Aorta (tissue), 5 donors: ENCODE measurements at places on chromosomes 3 and 15. TPM values are rescaled to one million over a fixed set of nuclear protein-coding genes. Genes with fewer than 3 reads are reported as not detected.

IRAK2 gene
- 7.1 TPM for total RNA-seq

SRGAP3 gene
- 11.7 TPM for total RNA-seq

A4GNT gene
- not detected for total RNA-seq

DNA sequence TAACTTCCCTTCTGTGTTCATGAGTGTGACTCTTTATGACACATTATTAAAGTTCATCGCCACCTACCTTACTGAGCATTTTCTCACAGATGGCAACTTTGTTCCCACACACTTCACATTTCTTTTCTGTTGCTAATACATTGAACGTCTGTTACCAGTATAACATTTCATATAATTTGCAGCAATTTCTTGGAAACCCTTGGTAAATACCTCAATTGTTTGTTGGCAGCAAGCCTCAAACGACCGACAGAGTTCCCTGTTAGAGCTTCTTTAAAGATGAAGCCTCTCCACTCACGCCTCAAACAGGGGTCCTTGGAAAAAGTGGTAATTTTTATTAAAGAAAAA lies 3.2 kb upstream of the CHSY1 start:
- no peaks in the 10 kb centered on the region for H3K36me3 ChIP-seq
- H3K4me1 ChIP-seq: no peaks in the 10 kb centered on the region
- H3K27ac ChIP-seq: no peak overlapping the region
- H3K27me3 ChIP-seq: no peaks in the 10 kb centered on the region
- H3K4me3 ChIP-seq: no peak overlapping the region
- no peak for DNase-seq

TGM5 gene
- total RNA-seq: not detected

DNA sequence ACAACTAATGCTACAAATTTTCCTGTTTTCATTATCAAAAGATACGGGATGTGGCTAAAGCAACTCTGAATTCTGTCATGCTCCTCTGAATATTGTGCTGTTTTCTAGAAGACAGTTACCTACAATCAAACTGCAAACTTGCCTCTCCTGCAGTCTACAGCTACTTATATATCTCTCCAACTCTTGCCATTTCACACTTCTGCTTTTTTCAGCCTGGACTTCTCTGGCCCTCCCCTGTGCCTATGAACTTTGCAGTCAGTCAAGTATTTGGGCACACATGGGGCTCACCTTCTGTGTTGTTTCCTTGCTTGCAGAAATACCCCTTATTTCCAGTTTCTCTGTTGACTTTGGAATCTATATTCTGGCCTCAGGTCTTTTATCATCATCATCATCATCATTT lies 575.6 kb downstream of the GRM7 start:
- H3K4me3 ChIP-seq: no peak overlapping the region
- no peaks in the 10 kb centered on the region for H3K4me1 ChIP-seq
- no peaks in the 10 kb centered on the region for H3K27me3 ChIP-seq
- DNase-seq: no peak

DNA sequence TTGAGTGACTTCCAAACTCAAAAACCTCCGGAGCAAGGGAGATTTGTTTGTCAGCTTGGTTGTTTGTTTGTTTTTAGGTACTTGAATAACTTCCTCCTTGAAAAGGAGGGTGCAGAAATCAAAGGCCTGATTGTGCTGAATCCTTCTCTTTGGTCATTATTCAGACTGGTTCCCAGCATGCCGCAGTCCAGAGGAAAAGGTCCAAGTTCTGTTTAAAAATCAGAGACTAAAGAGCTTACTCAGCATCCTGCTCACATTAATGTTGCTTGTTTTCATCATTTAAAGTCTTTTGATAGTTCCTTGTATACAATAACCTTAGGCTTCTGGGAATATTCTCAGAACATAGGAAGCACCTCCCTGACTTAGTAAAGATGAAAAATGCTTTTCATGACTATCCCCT lies 982 bp upstream of the SCG3 start:
- no peaks in the 10 kb centered on the region for H3K36me3 ChIP-seq
- no peaks in the 10 kb centered on the region for H3K27me3 ChIP-seq
- no peak overlapping the region for H3K4me3 ChIP-seq
- no peak for DNase-seq
- no peak overlapping the region for H3K27ac ChIP-seq
- H3K4me1 ChIP-seq: no peaks in the 10 kb centered on the region

SCAMP5 gene
- 5.8 TPM for total RNA-seq

EXD1 gene
- not detected for total RNA-seq

DNA sequence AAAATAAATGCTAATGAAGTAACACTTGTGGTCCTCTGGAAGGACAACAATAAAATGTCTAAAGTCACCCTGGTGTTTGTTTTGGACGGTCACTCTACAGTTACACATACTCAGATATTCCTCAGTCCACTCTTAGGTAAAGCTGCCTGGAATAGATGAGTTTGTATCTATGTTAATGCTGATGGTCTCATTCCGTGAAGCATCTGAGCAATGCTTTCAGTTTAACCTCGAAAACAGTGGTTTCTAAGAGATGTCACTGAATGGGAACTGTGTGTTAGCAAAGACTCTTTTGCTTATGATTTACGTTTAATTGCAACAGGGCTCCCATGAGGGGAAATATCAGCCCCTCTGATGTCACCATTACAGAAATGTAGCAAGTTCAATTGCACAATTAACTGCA lies 49.1 kb downstream of the FBN1 start:
- H3K27ac ChIP-seq: no peak overlapping the region
- no peaks in the 10 kb centered on the region for H3K36me3 ChIP-seq
- no peak for DNase-seq
- no peaks in the 10 kb centered on the region for H3K27me3 ChIP-seq
- no peak overlapping the region for H3K4me3 ChIP-seq

LRTM1 gene
- total RNA-seq: not detected

TBC1D23 gene
- total RNA-seq: 44.1 TPM

DNA sequence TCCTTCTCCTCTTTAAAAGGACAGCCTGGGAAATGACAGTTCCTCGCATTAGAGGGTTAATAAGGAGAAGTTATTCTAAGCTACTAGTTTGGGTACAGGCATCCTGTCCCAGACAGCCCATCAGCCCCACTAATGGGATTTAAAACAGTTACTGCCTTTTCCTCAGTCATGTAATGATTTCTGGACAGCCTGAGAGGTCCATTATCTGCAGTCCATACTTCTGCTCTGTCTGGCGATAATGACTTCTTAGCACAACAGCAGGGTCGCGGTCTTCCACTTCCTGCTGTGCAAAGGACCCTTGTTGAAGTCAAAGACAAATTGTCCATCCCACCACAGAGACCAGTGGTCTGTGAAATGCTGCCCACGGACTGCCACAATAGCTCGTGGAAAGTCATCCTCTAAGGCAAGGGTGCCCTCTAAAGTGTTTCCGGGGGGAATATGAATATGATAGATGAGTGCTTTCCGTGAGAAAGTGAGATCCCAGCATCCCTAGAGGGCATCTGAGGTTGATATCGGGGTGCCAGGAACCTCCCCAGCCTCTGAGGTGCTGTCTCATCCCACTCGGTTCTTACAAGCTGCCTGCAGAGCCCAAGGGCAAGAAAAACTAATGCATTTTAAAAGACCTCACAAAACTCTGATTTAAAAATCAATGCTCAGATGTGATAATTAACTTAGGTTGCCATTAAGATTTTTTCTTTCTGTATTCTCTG lies 100.7 kb downstream of the SHOX2 start:
- H3K27ac ChIP-seq: no peak overlapping the region
- H3K4me3 ChIP-seq: no peak overlapping the region
- H3K4me1 ChIP-seq: no peaks in the 10 kb centered on the region
- no peaks in the 10 kb centered on the region for H3K36me3 ChIP-seq
- no peak for DNase-seq
- H3K27me3 ChIP-seq: no peaks in the 10 kb centered on the region

- H3K4me3 ChIP-seq: no peak overlapping the region
- H3K4me1 ChIP-seq: no peaks in the 10 kb centered on the region
- no peaks in the 10 kb centered on the region for H3K36me3 ChIP-seq
- DNase-seq: no peak
These were observed 262.8 kb downstream of the LRTM1 start for GRCh38 chr3:54665016-54665600.

GRCh38 chr3:144272680-144273079 lies 301.1 kb downstream of the DIPK2A start:
- H3K4me1 ChIP-seq: no peaks in the 10 kb centered on the region
- no peak for DNase-seq
- no peaks in the 10 kb centered on the region for H3K27me3 ChIP-seq
- H3K27ac ChIP-seq: no peak overlapping the region
- H3K4me3 ChIP-seq: no peak overlapping the region

DNA sequence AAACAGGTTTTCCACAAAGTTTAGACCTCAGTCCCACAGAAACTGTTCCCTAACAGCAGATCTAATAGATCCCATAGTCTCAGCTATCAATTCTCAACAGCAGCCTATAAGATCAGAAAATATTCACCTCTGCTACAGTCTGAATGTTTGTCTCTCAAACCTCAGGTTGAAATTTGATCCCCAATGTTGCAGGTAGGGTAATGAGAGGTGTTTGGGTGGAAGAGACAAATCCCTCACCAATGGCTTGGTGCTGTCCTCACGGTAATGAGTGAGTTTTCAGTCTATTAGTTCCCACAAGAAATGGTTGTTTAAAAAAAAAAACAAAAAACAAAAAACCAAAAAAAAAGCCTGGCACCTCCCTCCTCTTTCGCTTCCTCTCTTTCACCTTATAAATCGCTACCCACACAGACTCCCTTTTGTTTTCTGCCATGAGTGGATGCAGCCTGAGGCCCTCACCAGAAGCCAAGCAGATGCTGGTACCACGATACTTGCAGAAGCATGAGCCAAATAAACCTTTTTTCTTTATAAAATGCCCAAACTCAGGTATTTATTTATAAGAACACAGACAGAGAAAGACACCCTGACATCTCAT lies 14.2 kb downstream of the ZNF280D start:
- no peaks in the 10 kb centered on the region for H3K36me3 ChIP-seq
- no peak for DNase-seq
- no peak overlapping the region for H3K27ac ChIP-seq
- H3K4me3 ChIP-seq: no peak overlapping the region
- peaks cover 2% of the 10 kb centered on the region for H3K4me1 ChIP-seq

- H3K36me3 ChIP-seq: no peaks in the 10 kb centered on the region
- no peak overlapping the region for H3K27ac ChIP-seq
- no peak overlapping the region for H3K4me3 ChIP-seq
- no peaks in the 10 kb centered on the region for H3K27me3 ChIP-seq
- no peaks in the 10 kb centered on the region for H3K4me1 ChIP-seq
These were observed 293.3 kb downstream of the MEX3B start for GRCh38 chr15:81752546-81752942.

DNA sequence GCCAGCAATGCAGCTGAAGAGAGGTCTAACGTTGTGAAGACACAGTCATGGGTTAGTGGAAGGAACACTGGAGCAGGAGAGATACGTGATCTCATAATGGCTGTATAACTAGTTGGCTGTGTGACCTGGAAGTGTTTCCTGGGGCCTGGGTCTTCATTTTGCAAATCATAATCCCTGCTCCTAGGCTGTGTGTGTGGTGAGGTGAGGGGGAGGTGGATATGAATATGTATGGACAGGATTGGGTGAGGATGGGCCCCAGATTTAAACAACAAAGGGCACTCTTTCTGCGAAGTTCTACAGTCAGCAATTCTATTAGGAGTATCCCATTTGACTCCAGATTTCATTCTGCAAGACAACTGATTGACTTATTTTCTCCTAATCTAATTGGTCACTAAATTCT lies 41.3 kb downstream of the ANKRD28 start:
- no peak overlapping the region for H3K4me3 ChIP-seq
- H3K4me1 ChIP-seq: peaks cover 11% of the 10 kb centered on the region
- DNase-seq: no peak
- no peaks in the 10 kb centered on the region for H3K36me3 ChIP-seq
- no peak overlapping the region for H3K27ac ChIP-seq

GRCh38 chr3:55782351-55782750 lies 295.2 kb upstream of the WNT5A start:
- DNase-seq: no peak
- H3K4me1 ChIP-seq: no peaks in the 10 kb centered on the region
- no peaks in the 10 kb centered on the region for H3K36me3 ChIP-seq
- no peaks in the 10 kb centered on the region for H3K27me3 ChIP-seq

LRRC15 gene
- 0.54 TPM for total RNA-seq

DNA sequence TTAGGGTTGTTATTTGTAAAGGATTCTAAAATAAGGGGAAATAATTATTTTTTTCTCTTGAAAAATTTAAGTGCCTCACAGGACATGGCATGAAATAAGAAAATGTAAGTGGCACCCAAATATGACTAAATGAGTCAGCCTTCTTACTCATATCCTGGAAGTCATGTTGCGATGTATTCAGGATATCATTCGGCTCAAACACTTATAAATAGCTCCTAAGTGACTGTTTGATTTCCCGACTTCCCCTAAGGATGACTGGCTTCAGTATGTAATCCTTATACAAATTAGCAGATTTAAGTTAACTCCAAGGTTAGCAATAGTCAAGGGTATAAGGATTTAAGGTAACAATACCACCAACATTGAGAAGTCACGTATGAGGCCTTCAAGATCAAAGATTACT lies 57.3 kb upstream of the OSTN start:
- H3K27me3 ChIP-seq: no peaks in the 10 kb centered on the region
- no peak for DNase-seq
- no peaks in the 10 kb centered on the region for H3K4me1 ChIP-seq
- no peak overlapping the region for H3K4me3 ChIP-seq
- no peaks in the 10 kb centered on the region for H3K36me3 ChIP-seq
- no peak overlapping the region for H3K27ac ChIP-seq

DNA sequence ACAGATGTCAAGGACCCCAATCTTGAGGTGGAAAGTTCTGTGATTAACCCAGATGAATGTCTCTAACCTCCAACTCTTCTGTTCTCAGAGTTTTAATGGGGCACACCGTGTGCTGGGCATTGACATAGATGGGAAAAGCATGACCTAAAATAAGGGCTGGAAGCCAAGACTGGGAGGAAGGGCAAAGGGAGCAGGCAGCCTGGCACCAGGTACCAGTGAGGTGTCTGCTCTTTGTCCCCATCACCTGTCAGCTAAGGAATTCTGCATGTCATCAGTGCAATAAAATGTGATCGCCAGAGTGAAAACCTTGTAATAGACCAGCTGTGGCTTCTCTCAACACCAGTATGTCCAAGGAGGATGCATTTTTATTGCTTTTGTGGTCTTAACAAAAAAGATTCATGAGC lies 143.5 kb upstream of the TPM1 start:
- no peaks in the 10 kb centered on the region for H3K27me3 ChIP-seq
- no peaks in the 10 kb centered on the region for H3K36me3 ChIP-seq
- H3K4me3 ChIP-seq: no peak overlapping the region

GRCh38 chr3:188727052-188727451 lies 444.7 kb upstream of the TPRG1 start:
- H3K27me3 ChIP-seq: no peaks in the 10 kb centered on the region
- H3K27ac ChIP-seq: no peak overlapping the region
- H3K4me3 ChIP-seq: no peak overlapping the region
- peaks cover 2% of the 10 kb centered on the region for H3K4me1 ChIP-seq
- no peaks in the 10 kb centered on the region for H3K36me3 ChIP-seq

GOLGA8G gene
- not detected for total RNA-seq

- H3K4me1 ChIP-seq: no peaks in the 10 kb centered on the region
- H3K27ac ChIP-seq: peak overlapping the region; percentile 95
- no peaks in the 10 kb centered on the region for H3K27me3 ChIP-seq
- DNase-seq: no peak
These were observed 612 bp downstream of the UBA5 start for GRCh38 chr3:132660811-132661070.

GP5 gene
- 0.19 TPM for total RNA-seq

ADAMTS9 gene
- total RNA-seq: 212 TPM

MTHFS gene
- 8.6 TPM for total RNA-seq

GRCh38 chr3:25724948-25725645 lies 58.1 kb downstream of the NGLY1 start:
- peaks cover 5% of the 10 kb centered on the region for H3K4me1 ChIP-seq
- H3K27ac ChIP-seq: no peak overlapping the region
- DNase-seq: no peak
- no peak overlapping the region for H3K4me3 ChIP-seq
- no peaks in the 10 kb centered on the region for H3K27me3 ChIP-seq
